ENCODE measurements at places on chromosomes 13 and 19. TPM values are rescaled to one million over a fixed set of nuclear protein-coding genes. Genes with fewer than 3 reads are reported as not detected.

DNA sequence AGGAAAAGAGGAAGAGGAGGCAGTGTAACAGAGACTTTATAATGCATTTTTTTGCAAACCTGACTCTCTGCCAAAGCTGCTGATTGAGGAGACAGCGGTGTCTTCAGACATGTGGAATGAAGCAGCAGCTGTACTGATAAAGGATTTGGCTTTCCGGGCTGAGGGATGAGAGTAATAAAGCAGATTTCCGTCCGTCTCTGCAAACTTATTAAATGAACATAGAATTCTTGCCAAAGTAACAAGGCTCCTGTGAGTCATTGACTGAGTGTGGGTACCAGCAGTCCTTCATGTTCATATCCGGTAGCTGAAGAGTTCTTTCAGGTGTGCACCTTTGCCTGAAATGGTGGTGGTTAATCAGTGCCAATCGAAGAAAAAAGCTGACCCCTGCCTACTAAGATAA lies 112.6 kb downstream of the LIG4 start:
- DNase-seq, result no peak

- DNase-seq, result no peak
Observed at GRCh38 chr19:5086725-5087439, 118.0 kb downstream of the KDM4B start.

DNA sequence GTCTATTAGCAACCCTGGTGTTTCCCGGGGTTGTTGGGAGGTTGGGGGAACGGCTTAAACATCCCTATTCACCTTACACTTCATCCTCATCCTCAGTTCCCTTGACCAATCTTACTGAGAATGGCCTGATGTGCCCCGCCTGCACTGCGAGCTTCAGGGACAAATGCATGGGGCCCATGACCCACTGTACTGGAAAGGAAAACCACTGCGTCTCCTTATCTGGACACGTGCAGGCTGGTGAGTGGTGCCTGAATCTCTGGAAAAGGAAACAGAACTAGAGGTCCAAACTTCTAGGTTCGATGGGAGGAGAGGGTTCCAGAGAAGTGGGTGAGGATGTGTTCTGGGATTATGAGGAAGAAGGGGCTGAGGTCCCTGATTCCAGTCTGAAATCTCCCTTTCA lies 5.9 kb downstream of the PINLYP start:
- no peak for DNase-seq

DNA sequence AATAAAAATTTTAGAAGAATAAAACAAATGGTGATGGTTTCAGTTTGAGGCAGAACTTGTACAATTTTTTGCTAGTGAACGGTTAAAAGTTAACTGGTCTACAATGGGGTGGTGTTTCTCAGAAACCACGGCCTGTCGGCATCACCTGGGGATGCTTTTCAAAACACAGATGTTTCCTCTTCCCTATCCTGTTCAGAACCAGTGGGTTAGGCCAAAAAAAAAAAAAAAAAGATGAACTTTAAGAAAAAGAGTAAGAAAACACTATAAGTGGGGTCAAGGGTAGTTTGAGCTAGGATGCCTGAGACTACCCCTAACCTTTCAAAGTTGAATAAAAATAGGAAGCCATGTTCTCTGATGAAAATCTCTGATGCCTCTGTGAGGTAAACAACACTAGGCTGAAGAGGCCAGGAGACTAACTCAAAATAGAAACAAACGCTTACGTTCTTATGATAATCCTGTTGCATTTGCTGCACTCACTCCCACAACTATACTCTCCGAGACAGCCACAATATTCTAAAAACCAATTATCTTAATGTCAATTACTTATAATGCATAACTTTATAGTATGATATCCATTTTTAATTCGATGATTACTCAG lies 3.3 kb downstream of the MTIF3 start:
- no peak for DNase-seq

DNA sequence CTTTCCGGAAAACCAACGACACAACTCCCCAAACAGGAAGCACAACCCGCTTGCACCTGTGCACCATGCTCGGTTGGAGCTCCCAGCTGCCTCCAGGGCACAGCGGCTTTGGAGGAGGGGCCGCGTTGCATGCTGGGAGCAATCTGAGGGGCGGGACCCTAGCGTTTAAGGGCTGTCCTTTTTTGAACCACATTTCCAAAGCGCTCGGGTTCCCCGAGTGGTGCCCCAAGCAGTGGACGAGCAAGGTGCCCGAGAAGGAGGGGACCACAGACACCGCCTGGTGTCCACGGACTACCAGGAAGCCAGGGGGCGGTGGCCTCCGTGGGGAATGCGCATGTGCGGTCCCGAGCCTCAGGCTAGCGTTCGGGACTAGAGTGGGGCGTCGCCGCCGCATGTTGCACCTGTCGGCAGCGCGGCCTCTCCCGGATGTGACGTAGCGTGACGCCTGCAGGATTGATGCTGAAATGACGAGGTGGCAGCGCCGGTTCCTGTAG lies 11.9 kb upstream of the ZNF57 start:
- peak; percentile 42 for DNase-seq

DNA sequence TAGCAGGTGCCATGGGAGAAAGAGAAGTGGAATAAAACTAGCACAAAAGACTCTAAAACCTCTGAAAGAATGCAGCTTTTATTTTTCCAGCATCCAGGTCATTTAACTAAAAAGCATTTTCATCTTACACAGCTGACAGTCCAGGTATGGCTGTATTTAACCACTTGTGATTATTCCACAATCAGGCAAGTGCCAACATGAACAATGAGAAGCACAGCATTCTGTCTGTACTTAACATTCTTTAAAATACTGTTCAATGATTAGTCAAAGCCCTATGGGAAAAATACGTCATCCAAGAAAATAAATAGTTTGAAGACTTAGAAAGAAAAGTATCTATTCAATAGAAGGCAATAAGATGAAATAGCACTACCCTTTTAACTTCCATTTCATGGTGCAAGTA lies 246.9 kb downstream of the LIG4 start:
- no peak for DNase-seq

DNA sequence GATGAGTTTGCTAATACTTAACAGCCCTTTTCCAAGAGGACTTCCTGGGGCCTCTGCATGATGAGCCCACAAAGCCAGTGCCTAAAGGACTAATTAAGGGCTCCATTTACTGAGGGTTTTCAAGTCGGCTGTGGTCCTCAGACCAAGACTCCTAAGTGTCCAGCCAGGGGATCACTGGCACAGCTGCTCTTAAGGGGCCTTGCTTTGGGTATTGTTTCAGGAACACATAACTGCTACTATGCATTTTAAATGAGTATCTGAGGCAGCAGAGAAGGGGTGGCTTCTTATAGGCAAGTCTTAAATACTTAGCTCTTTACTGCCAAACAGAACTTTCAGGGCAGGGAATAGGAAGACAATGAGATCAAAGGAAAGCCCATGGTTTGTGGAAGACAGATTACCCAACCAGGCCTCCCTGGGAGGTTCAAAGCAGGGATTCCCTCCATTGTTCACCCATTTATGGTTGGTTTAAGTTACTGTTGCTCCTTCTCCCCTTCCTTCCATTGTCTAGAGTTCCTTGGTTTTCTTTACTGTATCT lies 61.9 kb downstream of the TNFRSF19 start:
- no peak for DNase-seq

DNA sequence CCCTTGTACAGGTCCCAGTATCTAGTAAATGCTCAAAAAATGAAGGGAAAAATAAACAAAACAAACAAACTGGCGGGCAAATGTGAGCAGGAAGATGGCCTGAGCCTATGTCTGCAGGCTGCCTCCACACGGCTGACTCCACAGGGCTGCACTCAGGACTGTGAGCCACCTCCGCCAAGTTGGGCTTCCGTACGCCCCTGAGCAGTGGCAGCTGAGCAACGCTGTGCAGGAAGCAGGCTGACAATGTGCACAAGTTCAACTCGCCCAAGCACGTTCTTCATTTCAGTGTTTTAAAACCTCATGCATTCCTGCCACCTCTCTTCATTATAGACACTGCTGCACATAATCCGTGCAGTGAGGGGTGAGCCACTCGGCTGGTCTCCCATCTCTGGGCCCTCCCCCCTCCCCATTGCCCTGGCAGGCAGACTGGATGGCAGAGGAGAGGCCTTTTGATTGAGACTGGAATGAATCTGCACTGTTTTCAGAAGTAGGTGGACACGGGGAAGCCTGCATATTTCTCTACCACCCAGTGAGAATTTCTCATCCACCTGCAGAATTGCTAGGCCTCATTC lies 915.3 kb downstream of the UQCRFS1 start:
- no peak for DNase-seq

- no peak for DNase-seq
Observed at GRCh38 chr13:110396913-110397381, 89.9 kb downstream of the COL4A2 start.

- DNase-seq, result no peak
Observed at GRCh38 chr13:76036176-76036575, 400.0 kb downstream of the LMO7 start.

Gene MRPL4
- total RNA-seq, result 66.9 TPM

Gene AZU1
- 1.3 TPM for total RNA-seq

Gene ATP11A
- 43.7 TPM for total RNA-seq

Gene DPF1
- total RNA-seq, result not detected
